ENCODE measurements at places on chromosomes 7 and 10. TPM values are rescaled to one million over a fixed set of nuclear protein-coding genes. Genes with fewer than 3 reads are reported as not detected.

GPR15LG gene
- total RNA-seq, result not detected

HERPUD2 gene
- total RNA-seq, result 18.0 TPM

AKR1C2 gene
- 7.4 TPM for total RNA-seq

LIPN gene
- not detected for total RNA-seq

PRRT4 gene
- total RNA-seq, result 1.3 TPM

TMEM196 gene
- total RNA-seq, result not detected

CALML3 gene
- 58.4 TPM for total RNA-seq

SPDYE6 gene
- total RNA-seq, result not detected

STEAP4 gene
- 0.76 TPM for total RNA-seq

EFCAB10 gene
- 2.0 TPM for total RNA-seq

RINT1 gene
- 12.5 TPM for total RNA-seq

PTPRZ1 gene
- 33.2 TPM for total RNA-seq

CASP7 gene
- 12.4 TPM for total RNA-seq

GARIN1A gene
- total RNA-seq, result not detected
